ENCODE measurements at places on chromosomes 11 and 22. TPM values are rescaled to one million over a fixed set of nuclear protein-coding genes. Genes with fewer than 3 reads are reported as not detected.

- no peak for DNase-seq
- no peaks in the 10 kb centered on the region for H3K27me3 ChIP-seq
Observed at GRCh38 chr11:72100462-72100861, 2.6 kb downstream of the LAMTOR1 start.

- no peaks in the 10 kb centered on the region for H3K27me3 ChIP-seq
- H3K36me3 ChIP-seq, result no peaks in the 10 kb centered on the region
- no peak for DNase-seq
- no peaks in the 10 kb centered on the region for H3K4me1 ChIP-seq
- H3K27ac ChIP-seq, result no peak overlapping the region
Observed at GRCh38 chr22:25148149-25148691, 51.4 kb upstream of the CRYBB3 start.

DNA sequence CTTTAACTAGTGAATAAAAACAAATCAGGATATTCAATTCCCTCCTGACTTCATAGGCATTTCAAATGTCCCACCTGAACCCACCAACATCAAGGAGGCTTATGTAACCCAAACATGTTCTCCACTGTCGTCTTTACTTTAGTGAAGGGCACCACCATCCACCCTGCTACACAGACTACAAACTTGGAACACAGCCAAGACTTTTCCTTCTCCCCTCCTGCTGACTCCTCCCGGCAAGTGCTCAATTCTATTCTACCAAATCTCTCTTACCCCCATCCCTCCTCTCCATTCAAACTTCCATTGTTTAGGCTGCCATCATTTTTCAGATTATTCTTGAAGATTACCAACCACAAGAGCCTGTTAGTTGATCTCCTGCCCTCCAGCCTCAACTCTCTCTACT is 24.3 kb downstream of the SAAL1 start:
- H3K27me3 ChIP-seq, result no peaks in the 10 kb centered on the region
- peaks cover 14% of the 10 kb centered on the region for H3K36me3 ChIP-seq
- no peak overlapping the region for H3K4me3 ChIP-seq
- no peak for DNase-seq

DNA sequence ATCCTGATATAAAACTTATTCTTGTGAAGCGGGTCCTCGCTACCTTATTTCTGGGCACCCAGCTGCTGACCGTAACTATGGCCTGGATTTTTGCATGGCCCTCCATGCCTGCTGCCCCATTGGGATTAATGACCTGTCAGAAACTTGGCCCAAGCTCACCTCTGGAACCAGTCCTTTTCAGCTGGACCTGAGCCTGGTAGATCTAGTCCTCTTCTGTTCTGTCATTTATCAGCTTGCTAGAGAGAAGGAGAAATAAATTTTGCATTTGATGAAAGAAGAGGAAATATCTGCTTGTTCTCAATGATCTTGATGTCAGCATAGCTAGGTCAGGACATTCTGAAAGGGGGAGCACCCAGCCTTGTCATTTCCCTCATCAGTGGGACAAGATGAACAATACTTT is 387.8 kb upstream of the LARGE1 start:
- no peaks in the 10 kb centered on the region for H3K36me3 ChIP-seq
- no peak for DNase-seq
- H3K27me3 ChIP-seq, result no peaks in the 10 kb centered on the region
- no peak overlapping the region for H3K4me3 ChIP-seq

DNA sequence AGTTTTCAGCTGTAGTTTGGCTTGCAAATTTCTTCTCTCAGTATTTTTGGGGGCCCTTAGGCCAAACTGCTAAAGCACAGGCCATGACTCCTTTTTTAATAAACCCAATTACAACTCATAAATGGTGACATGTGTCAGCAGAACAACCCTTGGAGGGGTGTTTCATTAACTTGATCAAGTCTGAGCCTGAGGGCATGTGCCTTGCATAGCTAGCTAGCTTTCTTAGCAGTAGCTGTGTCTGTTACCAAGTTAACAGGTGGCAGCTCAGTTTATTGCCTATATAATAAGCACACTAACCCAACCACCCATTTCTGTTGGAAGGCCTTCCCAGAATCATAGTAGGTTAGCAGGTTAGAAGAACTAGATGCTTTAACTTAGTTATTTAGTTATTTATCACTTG is 950.3 kb upstream of the CCDC90B start:
- H3K4me1 ChIP-seq, result no peaks in the 10 kb centered on the region
- H3K4me3 ChIP-seq, result no peak overlapping the region
- DNase-seq, result no peak
- no peak overlapping the region for H3K27ac ChIP-seq
- no peaks in the 10 kb centered on the region for H3K36me3 ChIP-seq
- no peaks in the 10 kb centered on the region for H3K27me3 ChIP-seq

DNA sequence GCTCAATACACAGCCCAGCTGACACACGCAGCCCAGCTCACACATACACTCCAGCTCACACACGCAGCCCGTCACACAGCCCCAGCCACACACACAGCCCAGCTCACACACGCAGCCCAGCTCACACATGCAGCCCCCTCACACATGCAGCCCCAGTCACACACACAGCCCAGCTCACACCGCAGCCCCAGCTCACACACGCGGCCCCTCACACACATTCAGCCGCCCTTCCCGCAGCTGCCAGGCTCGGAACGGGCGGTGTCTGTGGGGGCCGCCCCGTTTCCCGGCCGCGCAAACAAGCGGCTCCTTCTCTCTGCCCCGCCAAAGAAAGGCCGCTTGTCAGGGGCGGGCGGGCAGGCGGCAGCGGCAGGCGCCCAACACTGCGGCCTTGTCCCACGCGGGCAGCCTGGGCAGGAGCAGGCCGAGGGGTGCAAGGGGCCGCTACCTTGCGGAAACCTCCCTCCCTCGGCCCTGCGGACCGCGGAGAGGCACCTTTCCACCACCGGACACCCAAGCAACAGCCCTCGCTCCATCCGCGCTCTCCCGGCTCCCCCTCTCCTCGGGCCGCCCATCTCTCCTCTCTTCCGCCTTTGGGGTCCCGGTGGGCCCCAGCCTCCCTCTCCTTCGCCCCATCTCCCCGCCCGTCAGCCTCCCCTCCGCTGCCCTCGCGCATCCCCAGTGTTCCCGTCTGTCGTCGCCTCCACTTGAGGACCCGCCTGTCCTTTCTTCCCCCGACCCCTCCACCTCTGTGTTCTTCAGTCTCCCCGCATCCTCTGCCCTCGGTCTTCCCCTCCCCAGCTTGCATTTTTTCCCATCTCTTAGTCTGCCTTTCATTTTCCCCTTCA is 2.2 kb downstream of the PHLDB1 start:
- peak overlapping the region; percentile 46 for H3K4me3 ChIP-seq
- no peak for DNase-seq
- no peak overlapping the region for H3K27ac ChIP-seq
- H3K36me3 ChIP-seq, result no peaks in the 10 kb centered on the region
- H3K4me1 ChIP-seq, result peaks cover 41% of the 10 kb centered on the region
- peaks cover 93% of the 10 kb centered on the region for H3K27me3 ChIP-seq

DNA sequence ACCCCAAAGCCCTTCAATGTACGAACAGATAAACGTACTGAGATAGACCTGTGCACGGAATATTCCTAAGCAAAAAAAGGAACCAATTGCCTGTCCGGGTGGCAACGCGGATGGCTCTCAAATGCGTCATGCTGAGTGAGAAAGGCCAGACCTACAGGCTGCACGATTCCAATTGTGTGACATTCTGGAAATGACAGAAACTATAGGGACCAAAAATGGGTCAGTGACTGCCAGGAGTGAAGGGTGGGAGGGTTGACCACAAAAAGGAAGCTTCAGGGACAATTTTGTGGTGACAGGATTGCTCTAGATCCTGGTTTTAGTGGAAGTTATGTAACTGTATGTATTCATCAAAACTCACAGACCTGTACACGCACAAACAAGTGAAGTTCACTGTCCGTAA is 24.0 kb upstream of the SYT8 start:
- no peak overlapping the region for H3K4me3 ChIP-seq
- no peaks in the 10 kb centered on the region for H3K36me3 ChIP-seq
- no peaks in the 10 kb centered on the region for H3K4me1 ChIP-seq
- no peaks in the 10 kb centered on the region for H3K27me3 ChIP-seq
- H3K27ac ChIP-seq, result no peak overlapping the region

GRCh38 chr11:116640641-116641402 is 132.0 kb downstream of the BUD13 start:
- no peaks in the 10 kb centered on the region for H3K4me1 ChIP-seq
- H3K27me3 ChIP-seq, result peaks cover 2% of the 10 kb centered on the region
- H3K27ac ChIP-seq, result no peak overlapping the region
- H3K4me3 ChIP-seq, result no peak overlapping the region
- DNase-seq, result no peak

DNA sequence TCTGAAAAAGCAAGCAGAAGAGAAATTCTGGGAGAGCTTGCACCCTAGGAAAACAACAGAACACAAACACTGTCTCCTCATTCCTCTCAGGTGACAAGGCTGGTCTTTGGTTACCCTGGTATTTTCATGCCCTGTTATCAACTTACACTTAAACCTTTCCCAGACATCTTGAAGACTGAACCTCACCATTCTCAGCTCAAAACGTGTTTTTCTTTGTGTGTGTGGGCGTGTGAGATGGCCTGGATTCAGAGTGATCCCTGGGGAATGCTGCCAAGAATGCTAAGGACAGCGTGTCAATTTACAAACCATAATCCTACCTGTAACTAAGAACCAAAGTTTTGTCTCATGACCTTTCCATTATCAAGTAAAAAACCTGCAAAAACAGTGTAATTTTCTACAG is 33.3 kb downstream of the ELF5 start:
- H3K36me3 ChIP-seq, result no peaks in the 10 kb centered on the region
- no peak for DNase-seq
- no peaks in the 10 kb centered on the region for H3K27me3 ChIP-seq
- no peaks in the 10 kb centered on the region for H3K4me1 ChIP-seq
- H3K4me3 ChIP-seq, result no peak overlapping the region
- no peak overlapping the region for H3K27ac ChIP-seq

DNA sequence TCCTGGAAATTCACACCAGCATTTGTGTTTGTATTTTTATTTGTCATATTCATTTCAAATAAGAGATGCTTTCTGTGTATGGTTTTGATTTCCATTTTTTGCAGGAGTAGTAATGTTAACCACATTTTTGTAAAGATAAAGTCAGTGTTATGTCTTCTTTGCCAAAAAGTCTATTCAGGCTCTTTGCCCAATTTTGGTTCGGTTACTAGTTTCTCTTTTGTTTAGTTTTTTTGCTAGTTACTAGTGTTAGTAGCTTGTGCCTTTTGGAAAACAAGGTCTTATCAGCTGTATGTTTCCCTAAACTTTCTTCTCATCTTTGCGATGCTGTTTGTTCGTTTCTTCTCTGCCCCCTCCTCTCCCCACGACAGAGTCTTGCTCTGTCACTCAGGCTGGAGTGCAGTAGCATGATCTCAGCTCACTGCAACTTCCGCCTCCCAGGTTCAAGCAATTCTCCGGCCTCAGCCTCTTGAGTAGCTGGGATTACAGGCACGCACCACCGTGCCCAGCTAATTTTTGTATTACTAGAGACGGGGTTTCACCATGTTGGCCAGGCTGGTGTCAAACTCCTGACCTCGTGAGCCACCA is 112.3 kb upstream of the GRK3 start:
- peaks cover 4% of the 10 kb centered on the region for H3K4me1 ChIP-seq
- H3K36me3 ChIP-seq, result peaks cover 19% of the 10 kb centered on the region
- H3K4me3 ChIP-seq, result no peak overlapping the region
- H3K27ac ChIP-seq, result no peak overlapping the region
- no peak for DNase-seq

DNA sequence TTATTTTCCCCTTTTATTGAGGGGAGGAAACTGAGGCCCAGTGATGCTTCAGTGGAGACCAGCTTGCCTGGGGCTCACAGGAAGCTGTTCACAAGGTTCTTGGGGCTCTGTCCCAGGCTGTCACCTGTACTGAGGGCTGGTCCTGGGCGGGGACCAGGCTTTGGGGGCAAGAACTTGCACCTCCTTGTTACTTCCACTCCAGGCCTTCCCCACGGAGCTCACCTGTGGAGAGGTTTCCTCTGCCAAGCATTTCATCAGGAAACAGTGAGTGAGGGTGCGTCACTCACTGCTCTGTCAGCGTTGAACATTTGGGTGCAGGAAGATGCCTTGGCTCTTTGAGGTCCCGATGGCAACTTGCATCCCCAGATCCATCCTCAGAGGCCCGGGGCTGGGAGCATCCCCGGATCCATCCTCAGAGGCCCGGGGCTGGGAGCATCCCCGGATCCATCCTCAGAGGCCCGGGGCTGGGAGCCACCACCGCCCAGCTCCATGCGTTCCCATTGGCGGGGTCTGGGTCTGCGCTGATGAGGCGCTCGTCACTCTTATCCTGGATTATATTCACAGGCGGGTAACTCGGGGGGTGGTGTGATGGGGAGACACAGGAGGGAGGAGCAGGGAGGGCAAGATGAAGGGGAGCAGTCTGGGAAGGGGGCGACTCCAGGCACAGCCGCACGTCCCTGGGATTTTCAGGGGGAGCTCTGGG is 1.4 kb upstream of the SMIM38 start:
- DNase-seq, result no peak
- H3K36me3 ChIP-seq, result no peaks in the 10 kb centered on the region
- H3K4me3 ChIP-seq, result no peak overlapping the region
- H3K4me1 ChIP-seq, result peaks cover 8% of the 10 kb centered on the region
- no peaks in the 10 kb centered on the region for H3K27me3 ChIP-seq

GRCh38 chr11:81916451-81916850 is 817.2 kb downstream of the FAM181B start:
- no peaks in the 10 kb centered on the region for H3K4me1 ChIP-seq
- no peak overlapping the region for H3K27ac ChIP-seq
- DNase-seq, result no peak
- no peak overlapping the region for H3K4me3 ChIP-seq

GRCh38 chr11:87022254-87022653 is 15.5 kb upstream of the TMEM135 start:
- H3K27me3 ChIP-seq, result no peaks in the 10 kb centered on the region
- DNase-seq, result no peak
- H3K27ac ChIP-seq, result no peak overlapping the region
- H3K4me1 ChIP-seq, result no peaks in the 10 kb centered on the region
- H3K36me3 ChIP-seq, result no peaks in the 10 kb centered on the region

- H3K4me1 ChIP-seq, result no peaks in the 10 kb centered on the region
- no peaks in the 10 kb centered on the region for H3K27me3 ChIP-seq
- H3K36me3 ChIP-seq, result peaks cover 3% of the 10 kb centered on the region
- H3K27ac ChIP-seq, result no peak overlapping the region
- no peak overlapping the region for H3K4me3 ChIP-seq
- no peak for DNase-seq
Observed at GRCh38 chr11:94909371-94909820, 64.0 kb downstream of the CWC15 start.

- H3K27ac ChIP-seq, result no peak overlapping the region
- H3K36me3 ChIP-seq, result no peaks in the 10 kb centered on the region
- DNase-seq, result no peak
- H3K4me3 ChIP-seq, result no peak overlapping the region
- H3K27me3 ChIP-seq, result peaks cover 23% of the 10 kb centered on the region
Observed at GRCh38 chr22:43885319-43885671, 6.5 kb downstream of the PNPLA5 start.

GRCh38 chr22:27386186-27386585 is 415.4 kb downstream of the MN1 start:
- H3K4me3 ChIP-seq, result no peak overlapping the region
- no peak for DNase-seq
- H3K36me3 ChIP-seq, result no peaks in the 10 kb centered on the region
- H3K27me3 ChIP-seq, result no peaks in the 10 kb centered on the region
- no peaks in the 10 kb centered on the region for H3K4me1 ChIP-seq

GRCh38 chr22:46632646-46633249 is 12.6 kb downstream of the GRAMD4 start:
- no peak overlapping the region for H3K4me3 ChIP-seq

KREMEN1 gene
- total RNA-seq, result 10.7 TPM

CAVIN3 gene
- total RNA-seq, result 7.5 TPM

PACSIN3 gene
- total RNA-seq, result 4.1 TPM

PATE2 gene
- 0.09 TPM for total RNA-seq

SCGB1C1 gene
- not detected for total RNA-seq

GALR3 gene
- not detected for total RNA-seq

NECTIN1 gene
- 6.5 TPM for total RNA-seq

SAA2 gene
- 7.9 TPM for total RNA-seq

OR51E2 gene
- total RNA-seq, result under 0.01 TPM
